Stimulated activated CD8-positive, alpha-beta memory T cell treated with anti-CD3 and anti-CD28 coated beads, Interleukin-4, amount 100 ng/mL, for 1 hour (primary cell): ENCODE measurements at places on chromosomes 7 and 10.

DNA sequence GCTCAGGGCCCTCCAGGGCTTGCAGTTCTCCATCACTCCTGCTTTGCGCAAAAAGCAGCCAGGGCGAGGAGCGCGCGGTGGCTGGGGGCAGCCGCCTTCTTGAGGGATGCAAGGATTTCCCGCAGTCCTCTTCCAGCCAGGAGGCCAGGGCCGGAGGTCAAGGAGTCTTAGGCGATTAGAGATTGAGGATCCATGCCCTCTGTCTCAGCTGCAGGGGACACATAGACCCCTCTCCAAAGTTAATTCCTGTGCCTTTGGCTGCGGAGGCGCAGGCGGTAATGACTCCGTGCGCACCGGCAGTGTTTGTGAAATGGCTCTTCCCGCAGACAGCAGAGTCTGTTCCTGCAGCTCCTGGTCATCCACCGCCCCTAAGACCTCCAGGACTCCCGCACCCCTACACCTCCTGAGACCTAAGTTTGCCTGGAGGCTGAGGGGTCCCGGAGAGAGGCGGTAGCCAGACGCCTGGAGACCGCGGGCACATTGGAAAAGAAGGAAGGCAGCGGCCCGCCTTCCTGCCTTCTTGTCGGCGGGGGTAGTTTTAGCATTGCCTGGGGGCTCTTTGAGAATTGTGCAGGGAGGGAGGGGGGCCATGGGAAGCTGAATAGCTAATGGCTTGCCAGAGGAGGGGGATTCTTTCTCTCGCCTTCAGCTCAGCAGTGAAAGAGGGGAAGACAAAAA is 3.3 kb upstream of the NEUROG3 start:
- no peak for DNase-seq

DNA sequence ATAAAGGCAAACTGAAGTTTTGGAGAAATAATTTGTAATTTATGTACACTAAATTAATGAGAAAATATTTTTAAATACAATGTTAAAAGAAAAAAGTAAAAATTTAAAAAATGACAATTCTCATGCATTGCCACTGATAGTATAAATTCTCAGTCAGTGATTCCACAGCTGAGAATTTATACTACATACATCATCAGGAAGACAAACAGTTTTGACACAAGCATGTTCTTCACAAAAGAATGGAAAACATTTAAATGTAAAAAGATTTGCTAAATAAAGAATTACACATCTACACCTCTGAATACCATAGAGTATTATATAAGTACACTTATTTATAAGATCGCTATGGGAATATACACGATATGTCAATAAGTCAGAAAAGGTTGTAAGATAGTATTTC is 101.1 kb upstream of the LAMB4 start:
- DNase-seq = no peak

- DNase-seq = no peak
Observed at GRCh38 chr7:27921081-27921836, 181.3 kb downstream of the TAX1BP1 start.

GRCh38 chr7:148815612-148816011 is 68.5 kb downstream of the EZH2 start:
- DNase-seq = no peak

GRCh38 chr7:123612024-123612423 is 10.4 kb downstream of the ASB15 start:
- no peak for DNase-seq

- DNase-seq = no peak
Observed at GRCh38 chr10:29317027-29317420, 28.2 kb downstream of the LYZL1 start.

GRCh38 chr10:90306187-90306586 is 551.7 kb downstream of the HTR7 start:
- DNase-seq = no peak

GRCh38 chr10:73169320-73169719 is 1.4 kb downstream of the FAM149B1 start:
- DNase-seq = no peak

DNA sequence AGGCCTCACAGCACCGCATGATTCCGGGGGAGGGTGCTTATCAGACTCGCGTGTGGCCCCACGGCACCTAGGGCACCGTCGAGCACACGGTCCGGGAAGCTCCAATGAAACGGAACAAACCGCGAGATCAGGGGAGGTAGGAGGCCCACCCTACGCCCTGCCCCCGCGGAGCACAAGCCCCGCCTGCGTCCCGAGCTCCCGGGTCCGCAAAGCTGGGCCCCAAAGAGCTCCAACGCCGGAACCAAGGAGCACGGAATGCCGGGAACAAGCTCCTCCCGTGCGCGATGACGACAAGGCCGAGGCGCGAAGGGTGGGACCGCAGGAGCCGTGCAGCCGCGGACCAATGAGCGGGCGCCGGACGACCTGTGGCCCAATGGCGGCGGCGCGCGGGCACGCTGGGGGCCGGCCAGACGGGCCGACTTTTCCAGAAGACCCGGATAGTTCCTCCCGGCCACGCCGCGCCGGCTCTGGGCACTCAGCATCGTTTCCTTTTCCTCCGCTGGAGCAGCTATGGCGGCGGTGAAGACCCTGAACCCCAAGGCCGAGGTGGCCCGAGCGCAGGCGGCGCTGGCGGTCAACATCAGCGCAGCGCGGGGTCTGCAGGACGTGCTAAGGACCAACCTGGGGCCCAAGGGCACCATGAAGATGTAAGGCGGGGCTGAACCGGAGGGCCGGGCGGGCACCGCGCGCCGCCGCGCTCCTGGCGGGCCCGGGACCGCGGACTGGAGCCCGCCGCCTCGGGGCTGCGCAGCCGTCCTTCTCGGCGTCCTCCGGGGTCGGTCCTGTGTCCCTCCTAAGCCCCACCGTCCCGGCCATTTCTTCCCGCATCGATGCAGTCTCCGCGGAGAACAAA is at the start of the genes CCT6A and PSPH:
CCT6A (plus strand) TSS at position 427 of the 853 bp plus-strand sequence; CDS start at position 511, 84 bp downstream.
PSPH (minus strand) TSS at position 106 of the 853 bp plus-strand sequence. CDS start 30,232 bp downstream, outside the sequence.
- DNase-seq = peak; percentile 78

- DNase-seq = no peak
Observed at GRCh38 chr7:124031406-124031805, 1.5 kb downstream of the TMEM229A start.

GRCh38 chr10:115117301-115117700 is 24.1 kb downstream of the ATRNL1 start:
- no peak for DNase-seq

GRCh38 chr10:124975977-124976514 is 34.1 kb downstream of the ZRANB1 start:
- DNase-seq = no peak

- DNase-seq = no peak
Observed at GRCh38 chr7:139681463-139681755, 96.4 kb downstream of the HIPK2 start.

DNA sequence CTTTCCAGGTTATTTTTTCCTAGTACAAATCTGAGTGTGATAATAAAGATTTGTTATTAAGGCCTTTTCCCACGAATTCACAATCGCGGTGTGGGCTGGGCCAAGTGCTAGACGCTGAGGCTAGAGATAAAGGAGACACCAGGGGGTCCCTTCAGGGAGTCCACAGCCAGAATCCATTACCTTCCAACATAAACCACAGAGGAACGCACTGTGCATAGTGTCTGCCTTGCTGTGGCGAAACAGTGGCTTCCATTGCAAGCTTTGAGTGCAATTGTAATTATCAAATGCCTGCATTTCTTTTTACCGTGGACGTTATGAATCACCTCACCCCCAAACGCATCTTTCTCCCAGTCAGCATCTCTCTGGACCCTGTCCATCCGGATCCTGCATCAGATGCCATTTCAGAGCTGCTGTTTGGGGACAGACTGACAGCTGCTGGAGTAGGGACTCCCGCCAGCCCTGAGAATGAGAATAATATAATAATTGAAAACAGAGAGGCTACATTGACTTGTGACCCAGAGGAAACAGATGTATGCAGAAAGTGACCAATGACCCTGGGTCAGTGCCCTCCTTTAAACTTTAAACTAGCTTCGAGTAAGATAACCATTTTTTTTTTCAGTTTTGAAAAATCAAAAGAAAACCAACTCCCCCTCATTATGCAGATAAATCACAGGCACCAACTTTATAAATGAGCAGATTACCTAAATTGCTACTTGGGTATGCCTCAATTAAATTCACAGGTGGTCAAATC is 456.2 kb upstream of the NRP1 start:
- no peak for DNase-seq

- DNase-seq = no peak
Observed at GRCh38 chr7:116990056-116990455, 36.8 kb downstream of the ST7 start.

GRCh38 chr7:22154143-22154529 is 202.8 kb downstream of the RAPGEF5 start:
- DNase-seq = no peak

DNA sequence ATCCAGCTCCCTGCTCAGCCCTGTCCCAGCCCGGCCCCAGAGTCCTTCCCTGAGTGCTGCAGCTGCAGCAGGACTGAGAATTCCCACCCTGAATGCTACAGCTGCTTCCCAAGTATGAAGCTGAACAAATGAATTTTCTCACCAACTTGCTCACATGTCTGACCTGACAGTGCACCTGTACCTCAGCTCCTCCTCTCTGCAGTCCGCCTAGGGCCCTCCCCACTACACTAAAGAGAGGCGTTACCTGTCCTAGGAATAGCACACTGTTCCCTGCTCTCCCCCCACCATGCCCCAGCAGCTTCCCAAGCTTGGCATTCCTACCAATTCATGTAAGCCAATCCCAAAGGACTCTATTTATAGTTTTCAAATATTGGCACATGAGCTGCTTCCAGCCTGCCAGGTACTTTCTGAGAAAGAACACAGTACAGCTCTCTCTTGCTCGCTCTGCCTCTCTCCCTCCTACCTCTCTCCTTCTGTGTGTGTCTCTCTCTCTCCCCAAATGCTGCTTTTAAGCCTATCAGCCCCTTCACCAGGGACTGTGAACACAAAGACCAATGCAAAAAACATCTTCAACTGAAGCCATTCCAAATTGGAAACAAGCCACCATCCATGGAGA is 400.1 kb downstream of the TNS3 start:
- no peak for DNase-seq

DNA sequence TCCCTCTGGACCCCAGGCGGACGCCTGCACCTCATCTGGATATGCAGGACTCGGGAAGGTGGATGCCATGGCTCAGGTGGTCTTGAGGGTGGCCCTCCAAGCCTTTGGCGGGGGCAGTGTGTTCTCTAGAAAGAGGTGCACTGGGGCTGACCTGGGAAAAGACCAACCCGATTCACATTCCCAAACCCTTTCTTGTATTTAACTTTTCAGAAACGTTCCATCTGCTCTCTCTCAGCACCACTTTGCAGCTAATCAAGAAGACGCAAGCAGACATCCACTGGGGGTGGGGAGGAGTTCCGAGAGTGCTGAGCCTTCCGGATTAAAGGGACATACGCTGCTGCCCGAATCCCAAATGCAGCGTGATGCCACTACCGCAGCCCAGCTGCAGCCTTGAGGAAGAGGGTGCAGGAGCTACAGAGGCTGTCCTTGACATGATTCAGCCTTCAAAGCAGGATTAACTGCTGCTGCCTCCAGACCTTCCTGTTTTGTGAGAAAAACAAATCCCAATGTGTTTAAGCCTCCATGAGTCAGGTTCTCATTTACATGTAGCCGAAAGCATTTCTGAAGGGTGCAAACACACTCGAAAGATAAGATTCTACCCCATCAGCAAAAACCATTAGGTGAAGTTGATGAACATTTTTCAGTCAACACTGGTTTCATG is 39.9 kb downstream of the RBM17 start:
- no peak for DNase-seq
